ENCODE measurements at places on chromosomes 1 and 21. TPM values are rescaled to one million over a fixed set of nuclear protein-coding genes. Genes with fewer than 3 reads are reported as not detected.

DNA sequence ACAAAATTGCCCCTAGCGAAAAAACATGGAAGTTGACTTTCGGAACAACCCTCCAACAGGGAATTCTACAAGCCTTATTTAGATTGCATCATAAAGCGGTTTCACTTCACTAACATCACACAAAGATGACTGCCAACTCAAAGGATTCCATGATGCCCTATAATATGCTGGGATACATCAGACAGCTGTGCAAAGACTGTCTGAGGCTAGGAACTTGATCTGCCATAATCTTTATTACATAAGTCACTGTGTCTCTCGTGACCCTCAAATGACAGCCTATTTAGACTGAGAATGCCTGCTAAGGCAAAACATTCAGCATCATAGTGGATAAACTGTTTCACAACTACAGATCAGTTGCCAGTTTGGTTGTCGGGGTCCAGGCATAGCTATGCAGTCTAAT lies 23.8 kb downstream of the FH start:
- DNase-seq: no peak

- no peak for DNase-seq
Measured at GRCh38 chr1:30642391-30643120, 80.8 kb downstream of the MATN1 start.

MECR gene
- total RNA-seq: 12.9 TPM

DNA sequence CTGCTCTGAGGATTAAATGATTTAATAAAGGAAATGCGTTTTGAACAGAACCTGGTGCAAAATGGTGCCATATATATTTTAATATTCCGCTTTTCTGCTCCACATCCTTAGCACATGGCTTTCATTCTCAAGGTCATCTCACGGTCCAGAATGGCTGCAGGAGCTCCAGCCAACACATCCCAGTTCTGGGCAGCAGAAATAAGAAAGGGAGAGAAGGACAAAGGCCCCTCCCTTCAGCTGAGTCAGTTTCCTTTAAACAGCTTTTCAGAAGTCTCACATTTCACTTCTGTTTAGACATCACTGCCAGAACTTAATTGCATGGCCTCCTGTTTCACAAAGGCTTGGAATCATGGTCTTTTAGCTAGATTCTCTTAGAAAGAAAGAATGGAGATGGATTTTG lies 75.2 kb upstream of the LRRN2 start:
- no peak for DNase-seq

DNA sequence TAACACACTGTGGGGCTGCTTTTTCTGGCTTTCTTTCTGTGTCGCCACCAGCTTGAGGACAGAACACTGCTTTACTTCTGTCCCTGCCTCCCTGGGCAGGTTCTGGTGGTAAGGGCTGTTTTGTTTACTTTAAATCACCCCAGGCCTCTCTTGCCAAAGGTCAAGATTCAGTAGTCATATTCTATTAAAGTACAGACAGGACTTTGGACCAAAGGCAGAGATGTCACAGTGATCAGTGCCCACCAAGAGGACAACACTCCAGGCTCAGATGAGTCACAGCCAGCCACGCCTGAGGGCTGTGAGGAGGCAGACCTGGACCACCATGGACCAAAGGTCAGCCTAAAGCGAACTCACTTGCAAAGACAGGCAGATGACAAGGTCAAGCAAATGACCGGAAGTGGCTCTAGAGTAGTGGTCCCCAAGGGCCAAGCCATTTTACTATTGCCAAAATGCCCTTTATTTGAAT lies 200.0 kb downstream of the RHOU start:
- no peak for DNase-seq

DNA sequence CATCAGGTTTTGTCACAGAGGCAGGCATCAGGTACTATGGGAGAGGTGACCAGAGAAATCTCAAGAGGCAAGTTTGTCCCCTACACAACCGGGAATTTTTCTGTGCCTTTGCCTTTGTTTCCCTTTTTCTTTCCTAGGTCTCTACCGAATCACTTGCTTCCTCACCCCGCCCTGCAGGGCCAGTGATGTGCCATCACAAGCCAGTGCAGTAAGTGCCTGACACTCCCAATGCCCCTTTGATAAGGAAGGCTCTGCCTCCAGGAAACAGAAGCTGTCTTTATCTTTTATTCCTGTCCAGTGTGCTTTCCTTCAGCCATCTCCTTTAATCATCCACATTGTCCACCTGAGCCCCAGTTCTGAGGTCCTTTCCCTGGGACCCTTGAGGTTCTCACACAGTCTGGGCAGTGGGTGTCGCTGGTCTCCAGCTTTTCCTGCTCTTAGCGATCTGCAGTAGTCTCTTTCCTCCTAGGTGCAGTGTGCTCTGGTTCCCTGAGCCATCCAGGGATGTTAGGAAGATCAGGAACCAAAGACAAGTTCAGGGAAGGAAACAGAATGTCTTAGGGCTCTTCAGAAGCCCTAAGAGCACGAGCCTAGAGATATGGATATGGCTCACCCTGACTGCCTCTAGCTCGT lies 36.6 kb downstream of the GJA5 start:
- DNase-seq: peak; percentile 44

DNA sequence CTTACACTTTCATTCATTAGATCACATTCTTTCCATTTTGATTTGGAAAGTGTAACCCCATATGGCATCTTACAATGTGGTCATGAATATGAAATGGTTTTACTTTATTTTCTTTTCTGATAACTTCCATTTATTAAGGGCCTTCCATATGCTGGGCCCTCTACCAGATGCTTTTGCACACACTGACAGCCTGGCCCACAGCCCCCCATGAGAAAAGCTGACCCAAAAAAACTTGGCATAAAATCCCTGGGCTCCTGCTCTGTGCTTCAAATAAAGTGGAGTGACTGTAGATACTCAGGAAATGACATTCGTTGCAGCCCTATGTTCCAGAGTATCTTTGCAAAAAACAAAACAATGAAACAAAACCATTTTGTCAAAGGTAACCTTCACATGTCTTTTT lies 48.8 kb downstream of the PRDX6 start:
- DNase-seq: no peak

DNA sequence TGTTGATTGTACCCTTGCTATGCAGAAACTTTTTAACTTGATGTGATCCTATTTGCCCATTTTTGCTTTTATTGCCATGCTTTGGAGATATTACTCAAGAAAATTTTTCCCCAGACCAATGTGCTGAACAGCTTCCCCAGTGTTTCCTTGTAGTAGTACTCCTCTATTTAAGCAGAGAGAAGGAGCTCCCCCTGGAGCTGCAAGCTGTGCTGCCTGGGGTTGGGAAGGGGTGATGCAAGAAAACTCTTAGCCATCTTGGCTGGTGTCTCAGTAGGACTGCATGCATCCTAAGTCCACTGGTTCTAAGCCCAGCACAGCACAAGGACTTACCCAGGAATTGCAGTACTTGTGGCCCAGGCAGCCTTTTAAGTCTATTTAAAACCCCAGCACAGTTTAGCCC lies 121.6 kb downstream of the NTMT2 start:
- DNase-seq: no peak

DNA sequence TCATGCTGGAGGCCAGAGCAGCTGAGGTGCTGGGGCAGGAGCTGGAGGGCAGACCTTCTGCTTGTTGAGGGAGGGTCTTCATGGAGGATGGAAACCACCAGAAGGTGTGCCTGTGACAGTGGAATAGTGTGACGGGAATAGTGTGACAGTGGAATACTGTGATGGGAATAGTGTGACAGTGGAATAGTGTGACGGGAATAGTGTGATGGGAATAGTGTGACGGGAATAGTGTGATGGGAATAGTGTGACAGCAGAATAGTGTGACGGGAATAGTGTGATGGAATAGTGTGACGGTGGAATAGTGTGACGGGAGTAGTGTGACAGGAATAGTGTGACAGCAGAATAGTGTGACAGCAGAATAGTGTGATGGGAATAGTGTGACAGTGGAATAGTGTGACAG lies 325.1 kb downstream of the HHAT start:
- no peak for DNase-seq

- DNase-seq: no peak
Measured at GRCh38 chr1:221945669-221946068, 203.8 kb upstream of the DUSP10 start.

DNA sequence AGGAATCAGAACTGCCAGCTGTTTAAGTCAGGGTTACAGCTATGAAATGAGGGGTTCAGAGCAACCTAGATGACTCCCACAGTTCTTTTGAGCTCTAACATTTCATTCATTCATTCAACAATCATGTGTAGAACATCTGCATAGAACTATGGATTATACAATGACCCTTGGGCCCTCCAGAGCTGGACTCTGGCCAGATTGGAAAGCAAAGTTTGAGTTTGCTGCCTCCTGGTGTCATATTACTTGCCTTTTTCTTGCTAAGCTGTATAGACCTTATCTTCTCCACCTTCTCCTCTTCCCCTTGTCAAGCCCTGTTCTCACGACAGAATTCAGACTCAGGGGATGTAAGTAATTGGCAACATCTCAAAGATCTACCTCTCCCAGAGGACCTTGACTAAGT lies 4.0 kb downstream of the CASQ2 start:
- peak; percentile 28 for DNase-seq

GRCh38 chr1:220956501-220957232 lies 77.4 kb downstream of the HLX start:
- DNase-seq: no peak

- DNase-seq: no peak
Measured at GRCh38 chr1:240474133-240474614, 137.8 kb downstream of the GREM2 start.

DNA sequence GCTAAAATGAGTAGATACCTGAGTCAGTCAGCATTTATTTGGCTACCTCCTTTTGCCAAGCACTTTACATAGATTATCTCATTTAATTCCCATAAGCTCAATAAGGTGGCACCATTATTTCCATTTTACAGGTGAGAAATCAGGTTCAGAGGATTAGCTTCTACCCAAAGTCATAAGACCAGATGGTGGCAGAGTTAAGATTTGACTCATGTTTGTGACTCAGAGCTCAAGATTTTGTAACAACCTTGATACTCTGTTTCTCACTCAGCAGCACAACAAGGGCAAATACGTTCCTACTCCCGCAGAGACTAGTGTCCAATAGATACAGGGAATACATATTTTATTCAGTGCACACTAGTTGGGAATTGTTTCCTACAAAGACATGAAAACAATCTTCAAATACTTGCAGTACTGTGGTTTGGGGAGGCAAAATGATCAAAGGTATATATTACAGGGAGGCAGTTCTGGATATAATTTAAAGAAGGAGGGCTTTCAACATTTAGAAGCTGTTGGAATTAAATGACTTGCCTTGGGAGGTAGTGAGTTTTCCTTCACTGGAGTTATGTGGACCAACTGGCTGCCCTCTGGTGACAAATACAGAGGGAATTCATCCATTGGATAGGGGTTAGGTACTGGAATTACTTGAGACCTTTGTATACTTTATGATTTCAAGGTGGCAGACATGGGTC lies 3.6 kb downstream of the LEPR start:
- no peak for DNase-seq

DNA sequence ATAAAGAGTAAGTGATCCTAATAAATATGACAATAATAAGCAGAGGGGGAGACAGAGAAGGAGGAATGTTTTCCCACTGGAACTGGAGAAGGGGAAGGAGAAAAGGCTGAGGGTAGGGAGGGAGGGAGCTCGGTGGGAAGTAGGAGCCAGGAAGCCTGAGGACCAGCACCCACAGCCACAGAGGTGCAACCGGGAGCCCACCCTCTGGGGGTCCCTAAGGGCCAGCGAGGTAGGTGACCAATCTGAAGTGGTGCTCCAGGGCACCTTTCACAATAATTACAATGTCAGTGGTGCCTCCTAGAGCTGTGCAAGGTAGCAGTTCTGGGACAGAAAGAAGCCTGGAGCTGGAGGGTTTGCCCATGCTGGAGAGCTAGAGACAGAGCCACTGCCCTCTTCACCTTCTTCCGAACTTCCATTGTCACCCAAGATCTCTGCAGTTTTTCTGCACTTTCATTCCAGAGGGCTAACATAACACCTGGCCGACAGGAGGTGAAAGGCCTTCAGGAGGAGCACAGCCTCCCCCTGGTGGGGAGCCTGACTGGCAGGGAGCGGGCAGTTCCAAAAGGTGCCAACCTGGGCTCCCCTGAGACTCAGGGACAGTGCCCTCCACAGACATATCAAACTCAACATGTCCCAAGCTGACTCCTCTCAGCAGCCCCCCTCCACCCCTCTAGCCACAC lies 4.1 kb upstream of the AHCYL1 start:
- DNase-seq: peak; percentile 62

- no peak for DNase-seq
Measured at GRCh38 chr1:231879296-231879695, 252.7 kb downstream of the DISC1 start.

DNA sequence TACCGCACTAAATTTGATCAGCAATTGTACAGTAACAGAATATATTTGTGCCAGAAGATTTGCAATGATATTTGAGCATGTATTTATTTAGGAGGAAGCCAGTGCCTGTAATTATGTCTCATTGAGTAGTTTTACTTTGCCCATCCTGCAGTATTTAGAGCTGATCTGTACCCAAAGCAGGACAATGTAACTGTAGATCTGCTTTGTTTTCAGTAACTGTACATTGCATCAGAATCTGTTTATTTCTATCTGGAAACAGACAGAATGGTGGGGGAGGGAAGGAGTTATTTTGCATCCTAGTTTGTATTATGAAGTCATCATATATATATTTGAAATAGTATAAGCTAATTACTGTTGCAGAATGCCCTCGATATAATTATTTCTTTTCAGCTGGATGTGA lies 36.2 kb upstream of the LRRC8C start:
- no peak for DNase-seq

ETNK2 gene
- total RNA-seq: 1.2 TPM

- no peak for DNase-seq
Measured at GRCh38 chr1:180116964-180117763, 37.5 kb upstream of the QSOX1 start.

SLC45A1 gene
- 0.42 TPM for total RNA-seq

DNA sequence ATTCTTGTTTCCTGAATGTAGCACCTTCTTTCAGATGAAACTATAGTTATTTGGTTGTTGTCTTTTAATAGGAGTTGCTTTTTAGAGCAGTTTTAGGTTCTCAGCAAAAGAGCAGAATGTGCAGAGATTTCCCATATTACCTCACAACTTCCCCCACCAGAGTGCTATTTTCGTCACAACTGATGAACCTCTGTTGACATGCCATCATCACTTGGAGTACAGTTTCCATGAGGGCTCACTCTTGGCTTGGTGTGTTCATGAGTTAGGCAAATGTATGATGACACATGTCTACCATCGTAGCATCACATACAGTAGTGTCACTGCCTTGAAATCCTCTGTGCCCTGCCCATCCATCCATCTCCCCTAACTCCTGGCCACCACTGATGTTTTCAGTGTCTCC lies 3.7 kb downstream of the IBA57 start:
- no peak for DNase-seq

FAAP20 gene
- total RNA-seq: 53.7 TPM

- no peak for DNase-seq
Measured at GRCh38 chr1:206757524-206758266, 12.9 kb upstream of the IL19 start.
